ENCODE measurements at places on chromosomes 16 and 17.

DNA sequence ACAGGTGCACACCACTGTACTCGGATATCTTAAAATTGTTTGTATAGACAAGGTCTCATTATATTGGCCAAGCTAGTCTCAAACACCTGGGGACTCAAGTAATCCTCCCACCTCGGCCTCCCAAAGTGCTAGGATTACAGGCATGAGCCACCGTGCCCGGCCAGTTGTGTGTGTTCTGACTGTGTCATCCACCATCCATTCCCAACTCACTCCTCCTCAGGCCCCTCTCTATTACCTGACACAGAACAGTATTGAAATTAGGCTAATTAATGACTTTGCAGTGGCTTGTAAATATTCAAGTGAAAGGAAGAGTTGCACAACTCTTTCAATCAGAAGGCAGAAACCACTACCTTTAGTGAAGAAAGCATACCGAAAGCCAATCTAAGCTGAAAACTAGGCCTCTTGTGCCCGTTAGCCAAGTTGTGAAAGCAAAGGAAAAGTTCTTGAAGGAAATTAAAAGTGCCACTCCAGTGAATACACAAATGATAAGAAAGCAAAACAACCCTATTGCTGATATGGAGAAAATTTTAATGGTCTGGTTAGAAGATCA is 28.7 kb downstream of the GOSR1 start:
- H3K4me1 ChIP-seq: no peaks in the 10 kb centered on the region
- no peaks in the 10 kb centered on the region for H3K27me3 ChIP-seq
- peaks cover 51% of the 10 kb centered on the region for H3K36me3 ChIP-seq
- DNase-seq: no peak
- H3K4me3 ChIP-seq: no peak overlapping the region

- peaks cover 59% of the 10 kb centered on the region for H3K27me3 ChIP-seq
- no peak for DNase-seq
- no peaks in the 10 kb centered on the region for H3K36me3 ChIP-seq
- H3K4me1 ChIP-seq: peaks cover 20% of the 10 kb centered on the region
- no peak within 1 kb of the TSS for H3K4me3 ChIP-seq
- no peak within 1 kb of the TSS for H3K27ac ChIP-seq
Measured at GRCh38 chr16:56669005-56669839, at the start of gene MT1H. TSS of gene MT1H (plus strand) at chr16:56669814. CDS start at chr16:56669885, 71 bp downstream.

GRCh38 chr16:87298857-87299465 is 18.2 kb downstream of the C16orf95 start:
- no peaks in the 10 kb centered on the region for H3K36me3 ChIP-seq
- H3K27me3 ChIP-seq: no peaks in the 10 kb centered on the region
- DNase-seq: no peak
- peaks cover 7% of the 10 kb centered on the region for H3K4me1 ChIP-seq

- peak within 1 kb of the TSS; percentile 98 for H3K27ac ChIP-seq
- peak; percentile 93 for DNase-seq
- peaks cover 18% of the 10 kb centered on the region for H3K36me3 ChIP-seq
- peaks cover 35% of the 10 kb centered on the region for H3K4me1 ChIP-seq
- no peaks in the 10 kb centered on the region for H3K27me3 ChIP-seq
- H3K4me3 ChIP-seq: peak within 1 kb of the TSS; percentile 64
Measured at GRCh38 chr17:6651354-6651918, at the start of the genes C17orf100 and MED31. TSS of gene C17orf100 (plus strand) at chr17:6651762. CDS start at chr17:6651914, 152 bp downstream. TSS of gene MED31 (minus strand) at chr17:6651605. CDS start at chr17:6651528, 77 bp downstream.

DNA sequence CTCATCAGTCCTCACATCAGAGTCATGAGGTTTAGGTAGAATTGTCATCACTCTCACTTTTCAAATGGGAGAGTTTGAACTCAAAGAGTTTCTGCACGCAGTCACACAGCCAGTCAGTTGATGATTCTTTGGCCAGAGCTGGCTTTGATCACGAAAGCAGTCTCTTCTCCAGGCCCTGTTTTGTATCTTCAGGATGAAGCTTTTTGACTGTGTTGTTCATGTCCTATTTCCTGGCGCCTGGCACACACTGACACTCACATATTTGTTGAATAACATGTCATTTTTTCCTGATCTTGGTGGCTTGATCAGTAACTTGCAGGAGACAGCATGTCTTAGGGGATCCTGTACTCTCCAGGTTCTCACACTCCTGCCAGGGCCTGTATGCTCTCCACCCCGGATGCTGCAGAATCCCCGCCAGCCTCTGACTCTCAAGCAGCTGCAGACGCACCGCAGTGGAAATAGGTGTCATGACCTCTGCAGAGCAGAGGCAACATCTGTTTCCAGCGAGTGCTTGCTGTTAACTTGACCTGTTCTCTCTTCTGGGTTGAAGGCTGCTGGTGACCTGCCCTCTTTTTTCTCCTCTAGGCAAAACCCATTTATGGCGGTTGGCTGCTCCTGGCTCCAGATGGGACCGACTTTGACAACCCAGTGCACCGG is 33.0 kb downstream of the MPRIP start:
- DNase-seq: peak; percentile 12
- H3K36me3 ChIP-seq: peaks cover 56% of the 10 kb centered on the region
- H3K4me1 ChIP-seq: peaks cover 39% of the 10 kb centered on the region
- no peaks in the 10 kb centered on the region for H3K27me3 ChIP-seq
